Naive thymus-derived CD4-positive, alpha-beta T cell (primary cell): ENCODE measurements at places on chromosomes 6 and 20. TPM values are rescaled to one million over a fixed set of nuclear protein-coding genes. Genes with fewer than 3 reads are reported as not detected.

GRCh38 chr6:168789699-168790098, 348.7 kb downstream of the SMOC2 start:
- DNase-seq: no peak

- no peak for DNase-seq
Observed at GRCh38 chr6:88626460-88626859, 337.0 kb downstream of the RNGTT start.

Gene RGS17
- not detected for total RNA-seq

DNA sequence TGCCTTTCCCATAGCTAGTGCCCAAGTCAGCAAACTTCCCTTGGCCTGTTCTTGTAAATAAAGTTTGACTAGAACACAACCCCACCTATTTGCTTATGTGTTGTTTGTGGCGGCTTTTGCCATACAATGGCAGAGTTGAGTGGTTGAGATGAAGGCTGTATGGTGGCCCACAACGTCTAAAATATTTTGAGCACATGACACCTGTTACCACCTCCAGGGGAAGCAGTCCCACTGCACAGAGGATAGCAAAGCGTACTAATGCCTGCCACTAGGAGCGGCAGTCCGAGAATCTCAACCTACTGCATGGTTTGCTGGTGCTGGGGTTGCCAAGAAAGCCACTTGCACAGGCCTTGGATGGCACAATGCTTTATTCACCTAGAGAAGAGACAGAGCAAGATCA, 58.6 kb downstream of the TGM2 start:
- no peak for DNase-seq

- no peak for DNase-seq
Observed at GRCh38 chr20:57505979-57506378, 19.0 kb downstream of the CTCFL start.

Gene ANKEF1
- total RNA-seq: 2.7 and 2.8 TPM in 2 replicates

DNA sequence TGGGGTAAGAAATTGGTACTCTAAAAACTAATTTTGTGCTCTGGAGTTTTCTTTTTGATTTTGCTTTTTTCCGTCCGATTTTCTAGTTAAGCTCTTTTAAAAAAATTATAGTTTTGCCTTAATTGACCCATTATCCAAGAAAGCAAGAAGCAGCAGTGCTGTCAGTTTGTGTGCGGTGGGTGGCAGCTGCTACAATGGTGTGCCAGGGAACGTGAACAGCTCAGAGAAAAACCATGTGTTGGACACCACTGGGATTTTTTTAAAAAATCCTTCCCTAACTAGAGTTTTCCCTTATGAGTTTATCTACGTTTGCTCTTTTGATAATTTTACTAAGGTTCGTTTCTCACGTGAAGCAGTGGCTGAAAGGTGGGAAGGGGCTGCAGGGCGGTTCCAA, 8.0 kb downstream of the MAP3K5 start:
- DNase-seq: no peak

Gene BHLHE23
- not detected for total RNA-seq
